IPS-NIHi11 (cell line): ENCODE measurements at places on chromosomes 4 and X.

DNA sequence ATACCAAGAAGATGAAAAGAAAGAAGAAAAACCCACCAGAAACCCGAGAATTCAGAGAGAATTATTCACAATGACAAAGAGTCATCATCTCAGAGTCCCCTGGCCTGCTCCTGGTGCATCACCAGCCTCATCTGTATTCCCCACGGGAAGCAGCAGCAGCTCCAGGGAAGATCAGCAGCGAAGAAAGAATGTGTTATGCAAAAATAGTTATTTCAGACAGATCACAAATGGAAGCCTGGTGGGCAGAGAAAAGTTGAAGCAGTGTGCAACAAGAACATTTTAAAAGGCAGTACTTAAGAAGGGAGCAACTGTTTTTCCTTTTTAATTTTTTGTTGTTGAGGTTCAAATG is 189.2 kb downstream of the PPP3CA start:
- DNase-seq = no peak

- DNase-seq = no peak
Measured at GRCh38 chr4:89290727-89291516, 16.7 kb downstream of the GPRIN3 start.

DNA sequence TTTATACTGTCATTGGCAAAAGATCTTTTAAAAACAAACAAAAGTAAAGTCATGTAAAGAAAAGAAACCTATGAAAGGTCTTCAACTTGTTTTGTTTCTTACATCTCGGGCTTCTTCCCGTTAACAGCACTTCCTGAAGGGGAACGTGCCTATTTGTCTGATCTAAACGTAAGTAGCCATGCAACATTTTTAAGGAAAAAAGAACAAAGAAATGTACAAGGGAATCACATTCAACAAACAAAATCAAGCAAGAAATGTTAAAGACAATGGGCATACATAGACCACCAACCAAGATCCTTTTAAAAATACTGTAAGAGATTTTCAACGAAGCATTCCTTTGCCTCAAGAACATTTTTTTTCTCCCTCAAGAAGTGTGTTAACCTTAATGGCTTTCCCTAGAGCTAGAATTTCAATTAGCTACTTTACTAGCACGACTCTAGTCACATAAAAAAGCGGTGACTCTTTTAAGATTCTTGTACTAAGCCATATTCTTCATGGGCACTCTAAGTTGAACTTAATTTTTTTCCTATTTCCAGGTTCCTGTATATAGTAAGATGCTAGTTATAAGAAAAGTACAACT is 112.0 kb upstream of the TTC29 start:
- DNase-seq = no peak

- DNase-seq = no peak
Measured at GRCh38 chrX:12999422-12999821, 24.5 kb downstream of the TMSB4X start.

GRCh38 chr4:10157478-10158332 is 41.1 kb upstream of the WDR1 start:
- DNase-seq = peak; percentile 83

DNA sequence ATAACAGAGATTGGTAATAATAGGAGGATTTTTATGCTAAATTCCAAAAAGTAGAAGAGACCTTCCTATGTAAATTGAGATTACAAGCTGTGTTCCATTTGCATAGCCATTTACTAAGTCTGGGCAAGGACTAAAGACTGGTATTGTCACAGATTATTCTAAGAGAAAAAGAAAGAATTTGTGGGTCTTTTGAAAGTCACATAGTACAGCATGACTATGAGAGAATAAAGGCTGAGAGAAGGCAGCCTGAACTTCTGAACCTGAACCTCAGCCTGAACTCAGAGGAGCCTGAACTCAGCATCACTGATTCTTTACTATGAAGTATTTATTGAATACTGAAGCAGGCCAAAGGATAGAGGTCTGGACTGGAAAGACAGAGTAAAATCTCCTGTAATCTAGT is 297.5 kb downstream of the STPG2 start:
- peak; percentile 23 for DNase-seq

- DNase-seq = no peak
Measured at GRCh38 chrX:126658447-126658846, 105.8 kb upstream of the DCAF12L1 start.

DNA sequence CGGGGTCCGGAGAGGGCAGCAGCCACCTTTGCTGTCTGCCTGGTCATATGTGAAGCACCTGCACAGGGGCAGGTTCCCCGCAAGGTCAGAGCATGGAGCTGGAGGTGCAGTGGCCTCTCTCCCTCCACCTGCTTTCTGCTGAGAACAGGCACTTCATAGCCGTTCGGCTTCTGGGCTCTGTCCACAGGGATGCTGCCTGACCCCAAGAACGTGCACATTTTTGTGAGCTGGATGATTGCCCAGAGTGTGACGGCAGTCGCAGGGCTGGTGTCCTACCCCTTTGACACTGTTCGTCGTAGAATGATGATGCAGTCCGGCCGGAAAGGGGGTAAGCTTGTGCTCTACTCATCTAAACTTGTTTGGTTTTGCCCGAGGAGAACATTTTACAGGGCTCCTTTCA is 2.5 kb downstream of the SLC25A4 start:
- no peak for DNase-seq

GRCh38 chrX:128021566-128021965 is 30.6 kb downstream of the ACTRT1 start:
- DNase-seq = no peak

GRCh38 chrX:56812515-56813105 is 83.6 kb downstream of the NBDY start:
- no peak for DNase-seq

- no peak for DNase-seq
Measured at GRCh38 chr4:186563761-186564160, 8.4 kb upstream of the MTNR1A start.

- DNase-seq = peak; percentile 23
Measured at GRCh38 chr4:147837435-147837834, 105.5 kb downstream of the ARHGAP10 start.

- DNase-seq = no peak
Measured at GRCh38 chr4:105059337-105059736, 87.3 kb upstream of the TET2 start.

- DNase-seq = no peak
Measured at GRCh38 chr4:165288639-165289422, 38.6 kb upstream of the MSMO1 start.

DNA sequence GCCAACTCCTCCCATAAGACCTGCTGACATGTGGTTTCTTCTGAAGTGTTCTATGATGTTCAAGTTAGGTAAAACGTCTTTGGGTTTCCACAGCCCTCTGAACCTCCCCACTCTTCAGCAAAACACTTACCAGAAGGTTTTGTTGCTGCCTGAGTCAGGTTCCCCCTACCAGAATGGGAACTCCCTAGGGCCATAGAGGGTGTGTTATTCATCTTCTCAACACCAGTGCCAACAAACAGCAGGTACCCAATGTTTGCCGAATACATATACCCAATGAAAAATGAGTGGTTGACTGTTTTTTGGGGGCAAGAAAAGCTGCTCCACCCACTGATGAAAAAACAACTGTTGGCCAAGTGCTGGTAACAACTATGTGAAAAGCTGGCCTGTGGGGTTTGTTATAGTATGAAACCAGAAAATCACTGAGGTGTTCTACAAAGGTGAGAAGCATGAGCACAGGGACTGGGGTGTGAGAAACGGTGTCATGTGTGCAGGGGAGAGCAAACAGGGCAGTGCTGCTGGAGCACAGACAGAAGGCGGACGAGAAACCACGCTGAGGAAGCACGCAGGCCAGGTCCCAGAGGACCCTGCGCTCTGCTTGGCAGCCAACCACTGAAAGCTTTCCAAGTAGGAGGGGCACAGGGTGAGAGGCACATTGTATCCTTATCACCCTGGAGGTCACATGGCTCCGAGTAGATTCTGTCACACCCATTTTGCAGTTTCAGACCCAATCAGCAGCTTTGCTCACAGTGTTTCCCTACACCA is 28.8 kb downstream of the ATP8A1 start:
- DNase-seq = no peak

DNA sequence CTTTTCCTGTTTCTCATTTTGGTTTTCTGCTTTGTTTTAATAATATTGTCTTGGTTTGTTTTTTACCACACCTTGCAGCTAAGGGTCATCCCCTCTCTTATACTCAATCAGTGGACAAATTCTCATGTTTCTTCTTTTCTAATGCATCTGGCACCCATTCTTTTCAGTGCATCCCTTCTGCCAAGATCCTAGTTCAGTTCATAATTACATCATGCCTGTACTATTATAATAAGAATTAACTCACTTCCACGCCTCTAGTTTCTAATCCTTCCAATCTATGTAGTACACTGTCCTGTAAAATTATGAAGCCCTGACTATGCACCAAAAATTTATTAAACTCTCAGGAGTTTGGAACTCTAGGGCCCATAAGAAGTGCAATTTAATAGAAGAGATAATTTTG is 126.1 kb downstream of the FAT4 start:
- no peak for DNase-seq

DNA sequence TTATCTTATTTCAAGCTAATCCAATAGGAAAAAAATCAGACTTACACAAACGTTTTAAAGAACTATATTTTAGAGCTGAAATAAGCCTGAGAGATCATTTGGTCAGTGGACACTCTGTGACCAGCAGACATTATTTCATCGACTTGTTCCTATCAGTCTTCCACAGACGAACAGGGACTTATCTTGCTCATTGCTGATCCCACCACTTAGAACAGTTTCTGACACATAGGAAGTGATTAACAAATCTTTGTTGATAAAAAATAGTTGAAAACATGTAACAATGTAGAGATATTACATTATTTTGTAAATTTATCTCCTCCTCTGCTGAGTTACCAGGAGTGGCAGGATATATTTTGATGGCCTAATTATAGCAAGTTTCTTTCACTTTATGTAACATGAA is 65.8 kb downstream of the TAPT1 start:
- DNase-seq = no peak

GRCh38 chr4:47577779-47578553 is 92.9 kb downstream of the ATP10D start:
- no peak for DNase-seq

GRCh38 chr4:125961626-125962025 is 646.9 kb downstream of the FAT4 start:
- no peak for DNase-seq

DNA sequence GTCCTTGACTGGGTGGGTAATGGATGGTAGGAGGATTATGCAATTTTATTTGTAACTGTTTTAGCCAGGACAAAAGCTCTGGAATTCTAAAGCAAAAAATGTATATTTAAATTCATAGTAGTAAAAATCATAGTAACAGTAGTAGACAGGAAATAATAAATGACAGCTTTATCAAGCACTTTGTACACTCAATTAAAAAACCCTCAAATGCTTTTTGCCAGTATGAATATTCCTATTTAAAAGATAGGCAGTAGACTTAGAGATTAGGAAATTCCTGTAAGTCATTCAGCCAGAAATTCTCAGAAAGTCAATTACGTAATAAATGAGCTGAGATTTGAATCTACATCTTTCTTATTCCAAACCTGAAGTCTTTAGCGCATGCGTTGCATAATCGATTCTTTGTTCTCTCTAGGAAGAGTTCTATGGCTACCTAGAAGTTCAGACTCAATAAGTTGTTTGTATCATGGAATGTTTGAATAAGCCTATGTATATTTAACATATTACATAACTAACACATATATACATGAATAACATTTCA is 2.5 kb downstream of the AADAT start:
- no peak for DNase-seq

- no peak for DNase-seq
Measured at GRCh38 chr4:8093587-8094274, 64.9 kb downstream of the ABLIM2 start.

- DNase-seq = no peak
Measured at GRCh38 chrX:72634331-72634730, 61.7 kb upstream of the HDAC8 start.

- DNase-seq = no peak
Measured at GRCh38 chr4:121838136-121838535, 14.5 kb upstream of the CCNA2 start.

DNA sequence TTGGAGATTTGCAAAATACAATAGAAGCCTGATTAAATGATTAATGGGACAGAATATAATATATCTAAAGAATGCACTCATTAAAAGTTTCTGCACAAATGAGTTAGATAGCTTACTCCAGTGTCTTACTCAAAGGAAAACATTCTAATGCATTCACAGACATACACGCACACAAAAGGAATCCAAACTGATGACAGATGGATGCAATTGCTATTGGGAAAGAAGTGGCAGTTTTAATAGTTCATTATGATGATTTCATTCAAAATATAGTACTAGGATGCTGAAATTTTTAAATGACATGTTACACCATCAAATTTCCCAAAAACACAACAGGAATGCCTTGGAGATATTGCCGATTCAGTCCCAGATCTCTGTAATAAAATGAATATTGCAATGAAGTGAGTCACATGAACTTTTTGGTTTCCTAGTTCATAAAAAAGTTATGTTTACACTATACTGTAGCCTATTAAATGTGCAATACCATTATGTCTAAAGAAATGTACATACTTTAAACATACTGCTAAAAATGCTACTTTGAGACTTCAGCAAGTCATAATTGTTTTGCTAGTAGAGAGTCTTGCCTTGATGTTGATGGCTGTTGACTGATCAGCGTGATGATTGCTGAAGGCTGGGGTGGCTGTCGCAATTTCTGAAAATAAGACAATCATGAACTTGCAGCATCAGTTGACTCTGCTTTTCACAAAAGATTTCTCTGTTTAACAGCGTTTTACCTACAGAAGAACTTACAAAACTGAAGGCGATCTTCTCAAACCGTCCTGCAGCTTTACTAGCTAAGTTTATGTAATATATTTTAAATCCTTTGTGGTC is 45.6 kb downstream of the BBS12 start:
- DNase-seq = no peak

DNA sequence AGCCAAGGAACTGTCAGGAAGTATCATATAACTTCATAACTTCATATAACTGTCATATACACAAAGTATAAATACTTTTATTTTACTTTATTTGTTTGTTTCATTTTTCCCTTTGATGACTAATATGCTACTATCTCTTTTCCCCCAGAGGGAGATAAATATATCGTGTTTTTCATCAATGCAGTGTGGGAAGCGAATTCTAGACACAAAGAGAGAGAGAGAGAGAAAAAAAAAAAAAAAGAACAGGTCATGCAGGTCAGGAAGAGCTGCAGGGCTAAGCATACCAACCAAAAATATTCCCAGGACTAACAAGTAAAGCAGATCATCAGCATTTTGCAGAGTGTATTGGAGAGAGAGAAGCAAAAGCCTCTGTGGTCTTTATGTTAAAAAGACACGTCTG is 1849.2 kb downstream of the STIM2 start:
- DNase-seq = no peak

GRCh38 chr4:42483426-42484379 is 86.4 kb downstream of the SHISA3 start:
- DNase-seq = no peak

DNA sequence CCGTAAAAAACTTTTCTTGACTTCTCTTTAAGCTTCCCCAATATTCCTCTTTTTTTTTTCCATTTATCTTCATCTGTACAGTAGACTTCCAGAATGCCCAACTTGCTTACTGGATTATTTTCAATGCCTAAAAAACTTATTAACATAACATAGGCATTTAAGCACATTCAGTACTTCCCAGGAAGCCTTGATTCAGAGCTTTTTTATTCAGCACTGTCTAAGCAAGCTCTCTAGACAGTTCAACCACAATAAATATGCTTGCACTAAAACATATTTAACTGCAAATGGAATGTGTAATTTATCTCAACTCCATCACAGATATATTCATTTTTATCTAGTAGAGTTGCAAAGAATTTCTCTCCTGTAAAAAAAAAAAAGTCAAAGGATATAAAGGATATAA is 997.8 kb downstream of the ARAP2 start:
- DNase-seq = no peak

GRCh38 chrX:15816886-15817285 is 26.6 kb downstream of the ZRSR2 start:
- no peak for DNase-seq
